Stimulated activated CD8-positive, alpha-beta memory T cell treated with anti-CD3 and anti-CD28 coated beads, Interleukin-4, amount 100 ng/mL, for 1 hour (primary cell): ENCODE measurements at places on chromosomes 4 and X.

GRCh38 chr4:159677521-159677920, 574.6 kb downstream of the RAPGEF2 start:
- DNase-seq: no peak

DNA sequence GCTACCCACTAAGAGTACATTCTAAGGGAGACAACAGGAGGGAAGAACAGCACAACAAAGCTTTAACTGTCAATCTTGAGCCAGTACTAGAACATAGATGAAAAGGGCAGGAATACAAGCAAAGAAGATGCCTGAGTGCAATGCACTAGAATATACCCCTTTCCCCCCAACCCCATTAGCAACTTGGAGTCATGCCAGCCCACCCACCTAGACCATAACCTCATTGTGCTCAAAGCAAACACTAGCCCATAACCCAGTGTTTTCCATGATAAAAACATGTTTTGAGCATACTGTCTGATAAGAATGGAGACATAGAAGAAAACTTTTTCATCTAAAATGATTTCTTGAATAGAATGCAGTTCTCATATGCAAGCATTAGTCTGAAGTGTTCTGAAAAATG, 183.2 kb downstream of the RAP1GDS1 start:
- no peak for DNase-seq

- no peak for DNase-seq
Observed at GRCh38 chrX:155767051-155767875, 113.9 kb upstream of the VAMP7 start.

- no peak for DNase-seq
Observed at GRCh38 chr4:158020734-158021346, 152.0 kb downstream of the GASK1B start.

- DNase-seq: no peak
Observed at GRCh38 chr4:8282742-8283141, 13.2 kb downstream of the HTRA3 start.

DNA sequence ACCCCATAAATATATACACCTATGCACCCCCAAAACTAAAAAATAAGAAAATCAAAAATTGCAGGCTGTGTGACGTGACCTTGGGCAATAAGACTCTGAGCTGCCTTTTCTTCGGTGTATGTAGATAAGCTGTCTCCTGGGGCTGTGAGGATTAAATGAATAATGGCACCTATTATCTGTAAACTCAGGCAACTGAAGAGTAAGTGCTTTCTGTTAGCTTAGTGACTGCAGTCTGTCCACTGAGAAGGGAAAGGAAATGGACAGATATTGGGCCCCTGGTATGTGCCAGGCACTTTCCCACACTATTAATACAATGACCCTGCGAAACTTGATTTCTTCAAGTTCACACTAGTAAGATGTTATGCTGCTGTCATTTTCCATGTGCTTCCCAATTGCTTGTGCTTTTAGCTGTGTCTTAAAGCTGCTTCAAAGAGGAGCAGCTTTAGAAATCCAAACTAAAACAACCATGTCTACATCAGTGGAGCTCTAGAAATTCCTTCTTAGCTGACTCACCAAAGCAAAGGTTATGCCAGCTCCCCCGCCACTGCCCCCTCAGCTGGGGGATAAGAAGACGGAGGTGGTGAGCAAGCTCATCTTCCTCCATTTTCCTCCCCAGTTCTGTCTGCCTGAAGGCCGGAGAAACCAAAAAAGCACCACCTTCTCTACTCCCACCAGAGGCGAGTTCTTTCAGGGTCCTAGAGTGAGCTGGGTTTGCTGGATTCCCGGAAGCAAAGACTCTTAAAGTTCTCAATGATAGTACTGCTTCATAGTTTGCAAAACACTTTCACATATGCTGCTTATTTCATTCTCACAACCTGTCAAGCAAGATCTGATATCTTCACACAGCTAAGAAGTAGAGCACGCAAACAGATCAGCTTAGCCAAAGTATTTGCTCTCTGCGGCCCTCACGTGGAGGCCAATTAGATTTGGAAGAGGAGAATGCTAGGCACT, 8.8 kb upstream of the DGAT2L6 start:
- no peak for DNase-seq

DNA sequence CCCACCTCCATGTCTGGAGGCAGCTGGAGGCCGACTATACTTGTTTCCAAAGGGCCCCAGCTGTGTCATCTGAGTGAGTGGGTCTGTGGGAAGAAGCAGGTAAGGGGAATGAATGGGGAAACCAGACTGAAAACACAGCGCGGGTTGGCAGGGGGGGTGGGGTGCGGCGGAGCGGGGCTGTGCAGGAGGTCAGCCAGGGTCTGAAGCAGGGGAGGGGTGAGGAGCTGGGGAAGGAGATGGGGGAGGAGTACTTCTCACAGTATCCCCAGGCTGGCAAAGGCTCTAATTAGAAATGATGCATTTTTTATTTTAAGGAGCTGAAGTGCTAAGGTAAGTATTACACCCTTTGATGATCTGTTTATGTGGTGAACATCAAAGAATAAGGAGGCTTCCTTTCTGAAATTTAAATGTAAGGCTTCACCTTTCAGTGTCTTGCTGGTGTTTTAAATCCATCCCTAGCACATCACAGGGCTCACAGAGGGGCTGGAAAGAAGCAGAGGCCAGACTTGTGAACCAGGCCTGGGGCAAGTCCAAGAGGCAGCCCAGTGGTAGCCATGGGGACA, 37.5 kb downstream of the SMIM20 start:
- no peak for DNase-seq

DNA sequence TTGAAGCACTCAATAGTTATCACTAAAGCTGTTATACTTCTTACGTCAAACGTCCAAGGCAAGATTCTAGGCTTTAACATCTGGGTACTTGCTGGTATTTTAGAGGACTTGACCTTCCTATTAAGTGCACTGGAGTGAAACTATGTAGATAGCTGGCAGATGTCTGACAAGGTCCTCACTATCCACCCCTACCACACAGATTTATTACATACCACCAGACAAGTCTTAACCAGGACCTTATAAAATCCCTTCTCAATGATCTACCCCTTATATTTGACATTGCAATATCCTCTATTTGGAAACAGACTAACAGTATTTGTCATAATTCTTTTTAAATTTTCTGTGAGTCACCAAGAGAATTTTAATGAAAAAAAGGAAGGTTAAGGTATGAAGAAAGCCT, 78.8 kb downstream of the PDGFC start:
- DNase-seq: no peak

GRCh38 chrX:13990126-13990800, 39.4 kb downstream of the GEMIN8 start:
- DNase-seq: no peak

- DNase-seq: no peak
Observed at GRCh38 chrX:23742174-23742696, 841 bp downstream of the ACOT9 start.
